ENCODE measurements at places on chromosomes 16 and 17.

- no peak for DNase-seq
Measured at GRCh38 chr17:81825841-81826466, 7.1 kb downstream of the MCRIP1 start.

- no peak for DNase-seq
Measured at GRCh38 chr17:81866440-81867169, 4.5 kb downstream of the ARHGDIA start.

DNA sequence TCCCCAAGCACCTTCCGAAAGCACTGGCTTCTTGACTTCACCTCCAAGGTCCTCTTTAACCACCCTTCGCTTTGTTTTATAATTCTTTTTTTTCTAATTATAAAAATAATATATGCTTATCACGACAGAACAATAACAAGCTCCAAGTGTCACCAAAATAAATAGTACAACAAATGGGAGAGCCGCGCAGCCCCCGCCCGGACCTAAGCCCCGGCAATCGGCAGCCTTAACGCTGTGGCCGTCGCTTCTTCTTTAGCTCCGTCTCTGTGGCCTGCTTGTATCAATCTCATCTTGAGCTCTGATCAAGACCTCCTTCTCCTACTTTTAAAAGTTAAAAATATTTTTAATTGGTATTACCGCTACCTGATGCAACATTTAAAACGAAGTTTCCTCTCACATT is 42.7 kb downstream of the CYB5D2 start:
- no peak for DNase-seq

- no peak for DNase-seq
Measured at GRCh38 chr17:67746704-67747571, 29.2 kb downstream of the NOL11 start.

- DNase-seq, result no peak
Measured at GRCh38 chr16:88430524-88431446, 22.3 kb upstream of the ZFPM1 start.

DNA sequence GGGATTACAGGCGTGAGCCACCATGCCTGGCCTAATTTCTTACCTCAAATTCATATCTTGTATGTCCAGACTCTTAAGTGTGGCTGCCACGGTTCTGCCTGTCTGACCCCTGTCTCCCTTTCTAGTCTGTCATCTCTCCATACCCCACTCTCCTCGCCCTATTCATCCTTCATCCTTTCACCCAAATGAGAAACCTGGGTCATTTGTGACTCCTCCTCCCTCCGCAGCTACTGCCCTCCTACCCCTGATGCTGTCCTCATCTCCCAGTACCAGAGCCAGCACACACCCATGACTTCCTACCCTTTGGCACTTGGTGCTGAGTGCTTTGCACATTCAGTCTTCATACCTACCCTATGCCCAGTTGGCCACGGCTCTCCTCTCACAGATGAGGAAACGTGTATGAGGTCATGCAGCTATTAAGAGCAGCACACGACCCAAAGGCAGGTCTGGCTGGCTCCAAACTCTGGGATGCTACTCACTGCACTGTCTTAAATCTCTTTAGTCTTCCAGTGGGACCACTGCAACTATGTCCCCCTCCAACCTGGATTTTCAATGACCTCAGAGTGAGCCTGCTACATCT is 1.6 kb downstream of the SPATA32 start:
- no peak for DNase-seq

DNA sequence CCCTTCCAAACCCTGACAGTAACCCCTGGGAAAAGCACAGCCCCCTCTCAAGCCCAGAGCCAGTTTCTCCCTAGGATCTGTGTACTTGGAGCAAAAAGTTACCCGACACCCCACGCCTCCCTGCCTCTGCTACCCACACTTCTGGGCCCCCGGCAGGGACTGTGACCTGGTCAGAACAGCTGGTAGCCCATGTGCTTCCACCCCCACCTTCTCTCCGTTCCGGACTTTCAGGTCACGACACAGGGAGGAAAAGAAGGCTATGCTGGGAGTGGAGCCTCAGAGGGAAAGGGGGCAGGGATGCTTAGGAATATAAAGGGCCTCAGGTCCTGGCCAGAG is 6.4 kb downstream of the PPY start:
- DNase-seq, result no peak

DNA sequence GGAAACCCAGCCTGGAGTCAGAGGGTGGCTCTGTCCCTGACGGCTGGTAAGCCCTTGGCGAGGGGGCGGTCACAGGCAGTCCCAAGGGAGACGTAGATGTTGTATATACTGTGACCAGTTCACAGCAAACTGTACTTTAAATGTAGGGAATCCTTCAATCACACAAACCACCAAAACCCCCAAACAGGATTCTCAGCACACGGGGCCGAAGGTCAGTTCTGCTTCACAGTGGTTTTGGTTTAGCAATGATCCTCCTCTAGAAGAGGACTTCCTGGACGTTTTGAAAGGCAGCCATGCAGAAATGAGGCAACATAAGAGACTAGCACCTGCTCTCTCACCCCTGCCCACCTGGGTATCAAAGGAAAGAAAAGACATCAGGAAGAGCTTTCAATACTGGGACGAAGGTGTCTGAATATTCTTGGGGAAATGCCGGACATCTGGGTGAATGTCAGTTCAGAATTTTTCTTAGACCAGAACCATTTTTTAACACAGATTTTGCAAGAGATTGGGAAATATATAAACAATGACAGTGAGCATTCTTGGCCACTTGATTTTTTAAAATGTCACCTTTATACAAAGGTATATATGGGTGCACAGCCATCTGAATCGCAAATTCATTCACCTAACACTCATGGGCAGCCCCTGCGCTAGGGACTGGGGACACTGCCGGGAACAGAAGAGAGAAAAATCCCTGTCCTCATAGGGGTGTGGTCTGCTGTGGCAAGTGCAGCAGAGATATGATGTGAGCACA is 74.2 kb downstream of the CRISPLD2 start:
- DNase-seq, result no peak

DNA sequence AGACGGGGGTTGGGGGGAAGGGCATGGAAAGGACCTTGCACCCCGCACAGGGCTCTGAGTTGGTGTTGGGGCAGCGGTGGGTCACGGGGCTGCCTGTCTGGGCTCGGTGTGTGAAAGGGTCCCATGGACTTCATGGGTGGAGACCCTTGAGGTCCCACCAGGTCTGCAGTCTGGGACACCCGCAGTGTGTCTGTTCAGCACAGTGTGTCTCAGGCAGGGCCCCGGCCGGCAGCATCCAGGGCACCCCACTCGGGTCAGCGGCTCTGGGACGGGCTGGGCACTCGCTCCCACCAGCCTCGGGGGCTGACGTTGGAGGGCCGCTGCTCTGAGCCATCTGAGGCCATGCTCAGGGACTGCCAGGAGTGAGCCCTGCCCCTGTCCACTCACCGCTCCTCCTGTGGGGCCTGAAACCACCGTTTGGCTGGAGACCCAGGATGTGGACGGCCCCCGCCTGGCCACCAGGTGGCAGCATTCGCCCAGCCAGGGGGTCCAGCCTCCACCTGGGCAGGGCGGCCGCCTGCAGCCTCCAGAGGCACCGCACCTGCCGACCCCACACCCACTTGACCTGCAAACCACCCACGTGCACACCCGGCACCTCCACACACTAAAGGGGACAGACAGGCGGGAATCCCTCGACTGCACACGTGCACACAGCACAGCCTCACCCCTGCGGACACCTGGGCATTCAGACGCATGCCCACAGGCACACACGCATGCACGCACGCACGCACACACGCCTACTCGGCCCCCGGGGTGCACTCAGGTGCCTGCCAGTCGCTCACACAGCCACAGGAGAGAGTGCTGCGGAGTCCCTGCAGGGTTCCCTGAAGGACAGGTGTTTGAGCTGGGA is 10.1 kb upstream of the ZFPM1 start:
- DNase-seq, result peak; percentile 79

DNA sequence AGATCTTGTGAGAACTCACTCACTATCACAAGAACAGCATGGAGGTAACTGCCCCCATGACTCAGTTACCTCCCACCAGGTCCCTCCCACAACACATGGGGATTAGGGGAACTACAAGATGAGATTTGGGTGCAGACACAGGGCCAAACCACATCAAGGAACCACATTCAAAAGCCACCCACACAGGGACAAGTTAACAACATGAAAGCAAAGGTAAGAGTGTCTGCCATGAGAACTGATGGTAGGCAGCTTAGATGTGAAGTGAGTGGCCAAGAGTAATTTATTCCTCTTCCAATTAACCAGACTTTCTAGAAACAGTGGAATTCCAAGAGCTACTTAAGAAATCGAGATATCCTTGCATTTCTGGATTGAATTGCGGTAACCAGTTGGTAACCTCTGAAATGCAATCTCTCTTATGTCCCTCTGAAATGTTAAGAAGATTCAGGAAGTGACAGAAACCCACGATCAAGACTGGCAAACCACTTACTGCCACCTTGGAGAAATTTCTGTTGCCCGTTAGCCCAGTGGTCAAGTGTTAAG is 167.4 kb upstream of the CACNG5 start:
- DNase-seq, result no peak

DNA sequence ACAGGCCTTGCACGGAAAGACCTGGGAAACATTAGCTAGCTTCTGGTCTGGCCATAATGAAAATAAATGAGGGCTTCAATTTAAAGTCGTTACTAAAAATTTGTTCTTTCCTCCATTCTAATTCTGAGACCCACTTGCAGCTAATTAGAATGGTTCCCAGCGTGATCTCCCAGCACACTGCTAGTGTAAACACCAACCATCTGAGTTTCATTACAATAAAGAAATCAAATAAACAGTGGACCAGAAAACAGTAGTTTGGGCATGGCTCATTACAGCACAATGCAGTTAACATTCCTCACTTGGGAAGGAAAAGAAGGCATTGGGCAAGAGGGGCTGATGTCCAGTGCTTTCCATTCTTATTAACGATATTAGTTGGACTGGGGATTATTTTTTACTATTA is 410.9 kb upstream of the SOX9 start:
- DNase-seq, result no peak

- no peak for DNase-seq
Measured at GRCh38 chr17:80872501-80873306, 118.9 kb upstream of the CHMP6 start.

DNA sequence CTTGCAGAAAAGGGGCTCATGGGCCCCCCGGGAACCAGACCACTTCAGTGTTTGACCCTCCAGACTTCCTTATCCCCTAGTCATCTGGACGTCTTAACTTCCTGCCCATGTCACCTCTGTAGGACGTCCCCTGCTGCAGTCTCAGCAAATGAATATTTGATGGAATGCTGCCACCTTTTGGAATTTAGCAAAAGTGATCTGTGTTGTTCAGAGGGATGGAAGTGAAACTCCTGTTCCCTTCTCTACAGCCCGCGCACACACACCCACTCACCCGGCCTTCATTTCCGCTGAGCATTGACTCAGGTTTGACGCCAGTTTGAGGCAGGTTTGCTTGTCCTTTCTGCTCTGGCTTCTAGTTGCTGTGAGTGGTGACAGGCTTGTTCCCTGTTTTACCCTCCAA is 507.2 kb upstream of the EEF2KMT start:
- peak; percentile 34 for DNase-seq

DNA sequence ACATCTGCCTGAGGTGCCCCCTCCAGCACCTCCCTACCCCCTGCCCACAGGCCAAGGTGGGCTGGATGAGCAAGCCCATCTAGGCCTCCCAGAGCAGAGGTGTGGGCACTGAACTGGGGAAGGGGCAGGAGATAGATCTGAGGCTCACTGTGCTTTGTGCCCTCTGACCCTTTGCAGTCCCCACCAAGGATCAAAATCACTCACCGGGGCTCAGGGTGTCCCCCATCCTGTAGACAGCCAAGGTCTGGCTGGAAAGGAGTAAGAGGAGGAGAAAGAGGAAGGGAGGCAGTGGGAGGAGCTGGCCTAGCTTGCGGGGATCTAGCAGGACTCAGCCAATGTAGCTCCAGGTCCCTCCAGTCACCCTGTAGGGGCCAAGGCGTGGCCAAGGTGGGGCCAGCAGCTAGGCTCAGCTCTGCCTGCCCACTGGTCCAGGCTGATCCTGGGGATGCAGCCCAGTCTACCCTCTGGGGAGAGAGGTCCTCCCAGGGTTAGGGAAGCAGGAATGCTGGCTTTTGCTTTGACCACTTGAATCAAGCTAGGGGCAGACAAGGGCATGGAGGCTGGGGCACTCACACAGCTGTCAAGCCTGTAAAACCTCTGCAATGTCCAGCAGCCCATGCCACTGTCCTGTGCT is 1.8 kb downstream of the SLC12A4 start:
- DNase-seq, result peak; percentile 30

GRCh38 chr17:21194226-21194625 is 19.7 kb downstream of the TMEM11 start:
- DNase-seq, result no peak

GRCh38 chr17:81854974-81855774 is 5.2 kb downstream of the P4HB start:
- DNase-seq, result peak; percentile 21

DNA sequence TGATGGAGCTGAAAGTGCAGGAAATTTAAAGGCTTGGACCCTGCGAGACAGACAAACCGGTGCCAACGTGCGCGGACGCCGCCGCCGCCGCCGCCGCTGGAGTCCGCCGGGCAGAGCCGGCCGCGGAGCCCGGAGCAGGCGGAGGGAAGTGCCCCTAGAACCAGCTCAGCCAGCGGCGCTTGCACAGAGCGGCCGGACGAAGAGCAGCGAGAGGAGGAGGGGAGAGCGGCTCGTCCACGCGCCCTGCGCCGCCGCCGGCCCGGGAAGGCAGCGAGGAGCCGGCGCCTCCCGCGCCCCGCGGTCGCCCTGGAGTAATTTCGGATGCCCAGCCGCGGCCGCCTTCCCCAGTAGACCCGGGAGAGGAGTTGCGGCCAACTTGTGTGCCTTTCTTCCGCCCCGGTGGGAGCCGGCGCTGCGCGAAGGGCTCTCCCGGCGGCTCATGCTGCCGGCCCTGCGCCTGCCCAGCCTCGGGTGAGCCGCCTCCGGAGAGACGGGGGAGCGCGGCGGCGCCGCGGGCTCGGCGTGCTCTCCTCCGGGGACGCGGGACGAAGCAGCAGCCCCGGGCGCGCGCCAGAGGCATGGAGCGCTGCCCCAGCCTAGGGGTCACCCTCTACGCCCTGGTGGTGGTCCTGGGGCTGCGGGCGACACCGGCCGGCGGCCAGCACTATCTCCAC is at the start of gene NOG:
TSS of gene NOG (plus strand) at position 54 of the 674 bp plus-strand sequence. CDS start at position 579, 525 bp downstream.
- peak; percentile 77 for DNase-seq

DNA sequence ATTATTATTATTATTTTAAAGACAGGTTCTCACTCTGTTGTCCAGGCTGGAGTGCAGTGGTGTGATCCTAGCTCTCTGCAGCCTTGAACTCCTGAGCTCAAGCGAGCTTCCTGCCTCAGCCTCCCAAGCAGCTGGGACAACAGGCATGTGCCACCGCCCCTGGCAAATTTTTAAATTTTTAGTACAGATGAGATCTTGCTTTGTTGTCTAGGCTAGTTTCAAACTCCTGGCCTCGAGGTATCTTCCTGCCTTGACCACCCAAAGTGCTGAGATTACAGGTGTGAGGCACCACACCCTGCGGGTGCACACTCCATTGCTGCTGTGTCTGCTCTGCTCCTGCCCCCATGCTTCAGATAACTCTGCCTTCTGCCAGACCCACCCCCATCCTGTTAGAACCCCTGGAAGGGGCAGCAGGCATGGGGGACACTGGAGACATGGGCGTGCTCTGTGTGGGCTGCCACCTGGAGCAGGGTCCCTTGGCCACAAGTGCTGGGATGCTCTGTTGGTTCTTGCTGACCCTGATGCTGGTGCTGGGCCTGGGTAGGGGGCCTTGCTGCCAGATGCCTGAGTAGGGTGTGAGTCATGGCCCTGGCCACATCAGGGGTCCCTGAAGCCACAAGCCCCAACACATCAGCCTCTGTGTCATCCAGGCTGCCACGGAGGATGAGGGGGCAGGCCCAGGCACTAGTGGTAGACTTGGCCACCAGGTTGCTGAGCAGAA is 2.6 kb downstream of the GGT6 start:
- DNase-seq, result no peak

GRCh38 chr17:7818746-7819645 is 15.0 kb upstream of the KDM6B start:
- no peak for DNase-seq

Data from ACHN (cell line).